Memory B cell (primary cell): ENCODE measurements at places on chromosomes 16 and 17.

GRCh38 chr17:81454473-81454872, 58.1 kb downstream of the ACTG1 start:
- no peak for DNase-seq

GRCh38 chr17:21233581-21234347, 19.4 kb downstream of the NATD1 start:
- no peak for DNase-seq

DNA sequence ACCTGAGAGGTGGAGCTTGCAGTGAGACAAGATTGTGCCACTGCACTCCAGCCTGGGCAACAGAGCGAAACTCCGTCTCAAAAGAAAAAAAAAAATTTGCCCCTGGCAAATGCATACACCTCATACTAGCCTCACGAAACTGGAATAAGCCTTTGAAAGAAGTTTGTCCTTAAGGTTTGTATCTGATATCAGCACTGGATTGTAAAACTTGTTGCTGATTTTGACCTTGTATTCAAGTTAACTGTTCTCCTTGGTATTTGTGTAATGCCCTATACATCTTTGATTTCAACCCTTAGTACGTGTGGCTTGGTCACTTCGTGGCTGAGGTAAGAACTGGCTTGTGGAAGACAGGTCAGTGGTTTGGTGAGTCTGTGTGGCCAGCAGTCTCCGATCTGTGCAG, 6.2 kb upstream of the FLCN start:
- no peak for DNase-seq

GRCh38 chr17:17156107-17156506, 50.0 kb downstream of the PLD6 start:
- DNase-seq, result no peak

DNA sequence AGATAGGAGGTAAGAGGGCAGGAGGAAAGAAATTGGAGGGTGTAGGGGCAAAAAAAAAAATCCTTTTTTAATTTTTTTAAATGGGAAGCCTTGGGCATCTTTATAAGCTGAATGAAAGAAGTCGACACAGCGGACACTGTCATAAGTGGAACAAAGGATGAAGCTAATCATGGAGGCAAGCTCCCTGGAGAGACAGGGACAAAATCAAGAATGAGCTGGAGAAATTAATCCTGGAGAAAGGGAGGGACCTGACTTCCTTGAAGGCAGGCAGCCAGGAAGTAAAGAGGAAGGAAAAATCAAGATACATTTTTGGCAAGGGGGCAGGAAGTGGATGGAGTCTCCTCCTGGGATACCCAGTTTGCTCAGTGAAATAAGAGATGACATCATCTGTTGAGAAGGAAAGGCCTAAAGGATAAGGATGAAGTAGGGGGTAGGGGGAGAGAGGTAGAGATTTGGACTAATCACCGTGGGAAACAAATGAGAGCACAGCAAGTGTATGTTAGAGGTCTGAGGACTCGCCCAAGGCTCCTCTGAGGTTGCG, 179.3 kb downstream of the SLC39A11 start:
- DNase-seq, result no peak

- no peak for DNase-seq
Measured at GRCh38 chr17:12727881-12728280, 61.4 kb upstream of the ARHGAP44 start.

DNA sequence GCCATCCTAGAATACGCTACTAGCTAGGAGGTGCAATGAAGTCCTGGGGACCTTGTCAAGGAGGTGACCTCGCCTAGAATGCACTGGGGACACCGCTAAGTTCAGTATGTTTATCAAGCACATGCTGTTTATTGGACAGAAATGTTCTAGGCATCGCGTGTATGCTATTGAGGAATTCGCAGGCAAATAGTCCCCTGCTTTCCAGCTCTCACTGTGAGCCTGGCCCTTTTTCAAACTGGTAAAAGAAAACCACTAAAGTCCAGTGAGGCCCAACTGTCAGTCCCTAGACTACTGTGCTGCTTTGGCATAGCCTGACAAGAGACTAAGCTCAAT, 1.2 kb upstream of the FAM222B start:
- no peak for DNase-seq

DNA sequence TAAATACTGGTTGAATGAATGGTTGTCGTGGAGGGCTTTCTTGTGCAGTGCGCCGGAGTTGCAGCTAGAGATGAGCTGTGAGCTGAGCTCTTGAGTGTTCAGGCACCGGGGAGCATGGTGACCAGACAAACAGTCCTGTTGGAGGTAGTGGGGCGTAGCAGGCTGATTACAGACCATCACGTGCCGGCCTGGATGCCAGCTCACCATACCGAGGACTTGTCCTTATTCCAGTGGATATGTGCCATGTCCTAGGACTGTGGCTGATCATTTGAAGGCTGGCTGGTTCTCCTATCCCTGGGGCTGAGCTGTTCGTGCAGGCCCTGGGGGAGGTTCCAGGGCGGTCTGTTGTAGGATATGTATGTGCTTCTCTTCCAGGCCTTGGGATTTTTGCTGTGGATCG, 60.0 kb downstream of the ABCC1 start:
- DNase-seq, result no peak

- DNase-seq, result no peak
Measured at GRCh38 chr16:67294938-67295361, 15.6 kb downstream of the PLEKHG4 start.

GRCh38 chr16:22624038-22624799, 113.5 kb downstream of the NPIPB5 start:
- DNase-seq, result no peak

GRCh38 chr17:58242171-58242784, 3.9 kb downstream of the LPO start:
- DNase-seq, result no peak

GRCh38 chr17:39001703-39002637, 34.8 kb upstream of the FBXO47 start:
- DNase-seq, result no peak

- DNase-seq, result no peak
Measured at GRCh38 chr16:73131156-73131862, 83.4 kb upstream of the ZFHX3 start.

DNA sequence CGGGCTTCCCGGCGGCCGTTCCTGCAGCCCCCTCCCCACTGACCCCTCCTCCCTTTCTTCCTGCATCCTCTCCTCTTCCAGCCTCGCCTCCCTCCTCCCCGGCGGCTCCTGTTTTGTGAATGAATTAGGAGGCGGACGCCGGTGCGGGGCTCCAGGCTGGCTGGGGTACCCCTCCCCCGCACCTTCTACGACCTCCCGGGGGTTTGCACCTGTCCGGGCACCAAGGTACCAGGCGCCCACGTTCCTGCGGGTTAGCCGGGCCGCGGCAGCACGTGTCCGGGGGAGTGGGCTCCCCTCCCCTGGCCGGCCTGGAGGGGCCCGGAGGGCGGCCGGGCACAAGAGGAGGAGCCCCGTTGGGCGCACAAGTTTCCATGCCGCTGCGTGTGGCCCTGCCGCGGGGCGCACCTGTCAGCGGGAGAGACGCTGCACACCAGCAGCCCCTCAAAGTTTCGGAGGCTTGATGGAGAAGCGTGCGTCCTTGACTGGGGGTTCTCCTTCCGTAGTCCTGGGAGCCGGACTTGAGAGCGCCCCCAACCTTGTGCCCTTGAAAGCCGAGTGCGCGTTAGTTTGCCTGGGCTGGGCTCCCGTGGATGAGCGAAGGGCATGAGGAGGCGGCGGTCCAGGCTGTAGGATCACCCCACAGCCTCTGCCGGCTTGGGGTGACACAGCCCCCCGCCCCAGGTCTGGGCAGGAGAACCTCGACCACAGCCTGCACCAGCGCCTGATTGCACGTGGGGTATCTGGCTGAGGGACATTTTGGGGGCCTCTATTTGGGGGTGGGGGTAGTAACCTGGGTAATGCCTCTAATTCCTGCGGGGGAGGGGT, 1.2 kb downstream of the HAS3 start:
- peak; percentile 37 for DNase-seq

DNA sequence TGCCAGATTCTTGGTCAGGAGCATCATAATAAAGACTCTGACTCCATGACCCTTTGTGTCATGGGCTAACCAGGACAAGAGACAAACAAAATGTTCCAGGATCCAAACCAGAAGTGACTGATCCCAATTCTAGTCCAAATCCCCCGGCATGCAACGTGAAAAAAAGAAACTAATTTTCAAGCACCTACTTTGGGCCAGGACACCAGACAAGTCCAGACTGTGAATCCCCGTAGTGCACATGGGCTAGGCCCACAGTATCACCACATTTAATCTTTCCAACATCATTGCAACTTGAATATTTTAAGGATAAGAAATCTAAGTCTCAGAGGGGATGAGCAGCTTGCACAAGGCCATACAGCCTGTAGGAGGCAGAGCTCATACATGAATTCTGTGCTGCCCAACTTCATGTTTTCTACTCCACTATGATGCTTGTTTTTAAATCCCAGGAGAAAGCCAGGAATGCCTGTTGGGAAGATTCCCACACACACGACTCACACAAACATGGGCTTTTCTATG, 365.7 kb downstream of the NPIPA8 start:
- no peak for DNase-seq

GRCh38 chr17:35001549-35001948, 21.2 kb downstream of the LIG3 start:
- no peak for DNase-seq

DNA sequence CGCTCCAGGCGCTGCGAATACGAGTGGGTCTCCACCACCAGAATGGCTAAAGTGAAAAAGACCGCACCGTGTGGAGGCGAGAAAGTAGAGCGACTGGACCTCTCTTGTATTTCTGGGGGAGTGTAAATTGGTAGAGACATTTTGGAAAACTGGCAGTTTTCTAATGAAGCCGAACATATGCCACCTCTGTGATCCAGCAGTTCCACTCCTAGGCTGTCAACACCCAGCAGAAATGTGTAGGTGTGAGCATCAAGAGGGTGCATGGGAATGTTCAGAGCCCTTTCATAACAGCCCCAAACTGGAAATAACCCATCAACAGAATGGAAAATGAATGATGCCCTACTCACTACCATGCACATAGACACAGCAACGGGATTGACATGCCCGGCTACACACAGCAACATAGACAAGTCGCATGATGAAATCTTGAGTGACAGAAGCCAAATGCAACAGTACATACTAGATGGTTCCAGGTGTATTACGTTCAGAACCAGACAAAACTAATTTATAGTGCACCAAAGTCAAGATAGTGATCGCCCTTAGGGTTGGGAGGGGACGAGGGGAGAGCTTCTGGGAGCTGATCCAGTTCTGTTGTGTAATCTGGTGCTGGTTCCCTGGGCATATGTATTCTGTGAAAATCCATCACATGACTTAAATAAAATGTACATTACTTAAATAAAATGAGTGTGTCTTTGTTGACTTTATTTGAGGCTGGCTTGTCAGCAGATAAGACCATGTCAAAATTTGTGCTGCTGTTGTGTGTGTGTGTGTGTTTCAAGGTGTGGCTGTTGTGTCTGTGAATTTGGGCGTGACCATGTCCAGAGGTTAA, 877 bp upstream of the BCL7C start:
- no peak for DNase-seq

DNA sequence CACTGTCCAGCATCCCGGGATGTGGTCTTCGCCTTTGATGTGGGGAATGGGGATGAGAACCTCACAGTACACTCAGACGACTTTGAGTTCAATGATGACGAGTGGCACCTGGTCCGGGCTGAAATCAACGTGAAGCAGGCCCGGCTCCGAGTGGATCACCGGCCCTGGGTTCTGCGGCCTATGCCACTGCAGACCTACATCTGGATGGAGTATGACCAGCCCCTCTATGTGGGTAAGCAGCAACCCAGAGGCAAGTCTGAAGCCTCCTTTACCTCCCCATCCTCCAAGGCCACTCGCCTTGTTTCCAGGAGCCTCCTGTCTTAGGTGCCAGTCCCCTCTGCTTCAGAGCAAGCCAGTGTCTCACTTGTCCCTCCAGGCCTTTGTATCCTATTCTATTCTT, 10.2 kb downstream of the CNTNAP1 start:
- DNase-seq, result no peak

- DNase-seq, result no peak
Measured at GRCh38 chr16:21117567-21117966, 33.1 kb downstream of the DNAH3 start.

- no peak for DNase-seq
Measured at GRCh38 chr16:69039333-69039941, 66.0 kb upstream of the HAS3 start.

GRCh38 chr17:1179112-1179817, 516 bp downstream of the ABR start:
- no peak for DNase-seq
